GM12892 (cell line): ENCODE measurements at places on chromosomes 2 and 18.

- DNase-seq = no peak
Measured at GRCh38 chr18:7622721-7623120, 55.6 kb downstream of the PTPRM start.

DNA sequence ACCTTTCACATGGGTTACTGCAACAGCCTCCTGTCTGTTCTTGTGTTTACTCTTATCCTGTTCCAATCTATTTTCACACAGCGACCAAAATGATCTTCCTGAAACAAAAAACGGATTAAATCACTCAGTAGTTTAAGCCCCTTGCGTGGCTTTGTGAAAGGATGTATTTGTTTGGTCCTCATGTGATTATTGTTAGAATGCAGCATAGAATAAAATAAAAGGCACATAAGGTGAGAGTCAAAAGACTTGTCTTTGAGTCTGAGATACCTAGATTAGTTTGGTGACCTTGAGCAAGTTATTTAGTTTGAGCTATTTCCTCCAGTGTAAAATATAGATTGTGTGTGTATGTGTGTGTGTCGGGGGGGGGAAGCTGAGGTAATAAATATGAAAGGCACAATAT is 72.4 kb downstream of the EML4 start:
- DNase-seq = no peak

DNA sequence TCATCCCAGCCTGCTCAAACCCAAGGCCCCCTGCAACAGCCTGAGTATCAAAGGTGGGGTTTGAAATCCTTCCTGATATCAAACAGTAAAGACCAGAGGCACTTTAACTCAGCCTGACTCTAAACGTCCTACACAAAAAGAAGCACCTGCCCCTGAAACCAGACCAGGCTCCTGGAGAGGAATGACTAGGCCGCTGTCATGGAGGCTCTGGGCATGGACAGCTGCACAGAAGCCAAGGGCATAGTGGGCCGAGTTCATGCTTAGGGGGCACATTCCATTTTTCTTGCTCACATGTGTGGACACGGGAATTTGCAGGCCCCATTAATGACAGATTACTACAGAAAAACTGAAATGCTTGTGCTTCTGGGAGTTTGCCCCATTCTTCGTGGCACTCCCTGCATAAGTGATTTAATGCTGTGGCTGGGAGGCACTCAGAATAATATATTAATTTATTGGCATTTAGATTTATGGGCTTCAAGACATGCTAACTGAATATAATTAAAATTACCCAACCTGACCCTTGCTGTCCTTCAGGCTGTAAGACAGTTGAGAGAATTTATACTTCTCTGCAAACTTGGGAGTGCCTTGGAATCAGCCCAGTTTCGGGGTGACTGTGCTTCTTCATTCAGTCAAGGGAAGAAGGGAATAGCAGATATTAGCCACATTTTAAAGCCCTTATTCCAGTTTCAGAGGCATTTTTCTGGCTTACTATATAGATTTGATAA is 105.5 kb downstream of the GYPC start:
- DNase-seq = no peak

GRCh38 chr2:226763320-226763719 is 36.3 kb downstream of the IRS1 start:
- DNase-seq = no peak

- no peak for DNase-seq
Measured at GRCh38 chr2:223465793-223466192, 136.4 kb downstream of the SCG2 start.

DNA sequence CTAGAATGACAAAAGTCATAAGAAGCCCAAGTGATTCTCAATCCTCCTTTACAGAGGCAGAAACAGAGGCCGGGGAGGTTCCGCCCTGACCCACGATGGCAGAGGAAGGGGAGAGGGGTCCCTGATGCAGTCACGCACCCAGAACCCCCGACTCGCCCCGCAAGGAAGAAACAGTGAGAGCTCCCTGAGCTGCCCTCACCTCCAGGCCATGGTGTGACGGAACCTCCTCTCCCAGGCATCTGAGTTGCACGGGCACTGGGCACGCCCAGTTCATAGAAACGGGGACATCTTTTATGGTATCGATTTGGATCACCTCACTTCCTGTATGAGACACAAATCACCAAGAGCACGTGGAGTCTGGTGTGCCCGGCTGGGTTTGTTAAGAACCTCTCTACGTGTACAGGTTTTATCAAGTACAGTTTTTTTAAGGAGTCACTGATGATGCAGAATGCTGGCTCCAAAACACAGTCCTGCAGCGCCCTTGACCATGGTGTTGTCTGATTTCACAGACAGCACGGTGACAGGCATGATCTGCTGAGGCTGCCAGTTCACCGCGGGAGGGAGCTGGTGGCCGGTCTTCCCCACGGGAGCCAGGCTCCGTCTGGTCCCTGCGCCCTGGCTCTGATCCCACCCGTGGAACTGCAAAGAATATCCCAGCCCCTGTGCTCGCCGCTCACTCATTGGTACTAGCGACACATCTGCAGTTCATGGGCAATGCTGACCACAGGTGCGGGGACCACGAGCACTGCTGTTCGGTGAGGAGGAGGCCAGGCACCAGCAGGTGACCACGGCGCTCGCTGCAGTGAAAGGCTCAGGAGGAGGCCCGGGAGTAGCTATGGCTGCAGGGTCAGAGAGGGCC is 35.6 kb downstream of the PXDN start:
- no peak for DNase-seq

DNA sequence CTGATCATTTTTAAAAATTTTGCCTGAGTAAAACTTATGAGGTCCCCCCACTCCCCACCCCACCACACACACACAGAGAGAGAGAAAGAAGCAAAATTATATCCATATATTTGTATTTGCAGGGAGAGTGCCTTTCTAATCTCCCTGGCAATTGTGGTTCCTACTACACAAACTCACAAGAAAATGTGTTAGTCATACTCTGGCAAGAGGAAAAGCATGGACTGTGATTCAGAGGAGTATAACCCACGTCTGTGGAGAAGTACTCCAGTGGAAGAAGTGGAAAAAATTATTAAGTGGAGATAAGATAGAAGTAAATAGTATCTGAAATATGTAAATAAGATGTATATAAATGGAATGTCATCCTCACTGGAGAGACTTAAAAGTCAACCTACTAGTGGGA is 114.0 kb downstream of the DSEL start:
- DNase-seq = no peak

GRCh38 chr18:49884959-49885358 is 71.6 kb upstream of the ACAA2 start:
- no peak for DNase-seq

- no peak for DNase-seq
Measured at GRCh38 chr2:172086241-172087206, 1.2 kb downstream of the DLX1 start.

- no peak for DNase-seq
Measured at GRCh38 chr2:80246534-80246933, 58.0 kb downstream of the LRRTM1 start.

DNA sequence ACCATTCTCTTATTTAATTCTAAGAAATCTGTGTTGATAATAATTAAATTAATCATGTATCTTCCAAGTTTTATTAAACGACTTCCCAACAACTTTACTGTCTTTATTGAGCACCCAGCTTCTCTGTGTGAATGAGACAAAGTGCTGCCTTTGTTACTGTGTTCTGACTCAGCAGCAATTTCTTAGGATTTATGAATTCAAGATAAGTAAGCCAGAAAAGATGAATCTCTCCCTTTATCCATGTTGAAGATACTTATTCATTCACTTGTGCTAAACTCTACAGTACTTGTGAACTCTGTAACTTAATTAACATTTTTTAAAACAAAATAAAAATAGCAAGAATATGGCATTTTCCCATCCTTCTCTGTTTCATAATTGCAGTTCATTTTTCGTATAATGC is 1403.3 kb upstream of the DDX18 start:
- no peak for DNase-seq

- DNase-seq = no peak
Measured at GRCh38 chr2:51329512-51329911, 297.6 kb upstream of the NRXN1 start.

GRCh38 chr2:159146996-159147666 is 139.4 kb downstream of the WDSUB1 start:
- no peak for DNase-seq

GRCh38 chr2:136490100-136490499 is 275.2 kb upstream of the THSD7B start:
- DNase-seq = no peak

DNA sequence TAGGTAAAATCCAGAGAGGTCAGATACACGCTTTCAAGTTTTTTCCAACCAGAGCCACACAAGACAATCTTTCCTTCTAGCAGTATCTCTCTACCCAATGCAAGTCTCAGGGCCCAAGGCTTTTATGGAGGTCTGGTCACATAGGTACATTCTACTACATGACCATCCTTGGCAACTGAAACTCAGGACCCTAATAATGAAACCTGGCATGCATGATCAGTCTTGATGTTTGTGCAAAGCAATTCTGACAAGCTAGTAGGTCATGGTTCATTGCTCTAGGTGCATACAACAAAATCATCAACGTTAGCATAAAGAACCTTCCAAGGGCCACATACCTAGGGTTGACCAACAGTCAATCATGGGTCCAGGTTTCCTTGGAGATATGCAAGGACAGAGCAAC is 33.2 kb upstream of the CCDC88A start:
- DNase-seq = no peak

GRCh38 chr2:181853696-181854095 is 37.8 kb upstream of the ITPRID2 start:
- DNase-seq = no peak

DNA sequence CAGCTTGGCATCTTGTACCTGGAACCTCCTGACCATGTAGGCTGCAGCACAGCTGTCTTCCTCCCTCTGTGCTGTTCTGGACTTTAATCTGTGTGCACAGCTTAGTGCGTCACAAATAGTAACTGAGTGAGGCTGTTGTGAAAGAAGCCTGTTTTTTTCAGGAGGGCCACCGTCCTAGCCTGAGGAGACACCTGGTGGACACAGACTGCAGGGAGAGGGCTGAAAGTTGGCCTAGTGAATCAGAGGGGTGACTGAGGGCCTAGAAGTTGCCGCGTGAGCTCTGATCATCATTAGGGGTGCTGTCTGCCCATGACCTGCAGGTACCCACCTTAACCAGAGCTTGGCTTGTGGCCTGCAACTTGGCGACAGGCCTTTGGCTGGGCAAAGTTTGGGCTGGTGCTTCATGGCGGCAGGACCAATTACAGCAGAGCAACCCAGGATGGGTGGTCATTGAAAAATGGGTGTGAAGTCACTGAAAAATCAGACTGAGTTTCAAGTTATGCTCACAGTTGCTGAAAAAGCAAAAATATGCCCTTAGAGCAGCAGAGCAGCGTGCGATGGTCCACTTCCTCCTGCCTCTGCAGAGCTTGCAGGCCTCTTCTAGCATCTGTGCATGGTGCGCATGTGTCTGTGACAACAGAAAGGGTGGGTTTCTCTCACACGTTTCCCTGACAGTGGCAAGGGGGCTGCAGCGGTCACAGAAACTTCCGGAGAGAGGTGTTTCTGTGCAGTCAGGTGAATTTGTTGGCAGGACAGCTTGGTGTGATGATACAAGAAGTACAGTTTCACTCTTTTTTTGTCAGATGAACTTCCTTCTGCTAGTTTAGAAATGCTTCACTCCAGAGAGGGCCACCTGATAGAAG is 9.6 kb downstream of the GDF7 start:
- peak; percentile 73 for DNase-seq
